ENCODE measurements at places on chromosomes 3 and 15.

DNA sequence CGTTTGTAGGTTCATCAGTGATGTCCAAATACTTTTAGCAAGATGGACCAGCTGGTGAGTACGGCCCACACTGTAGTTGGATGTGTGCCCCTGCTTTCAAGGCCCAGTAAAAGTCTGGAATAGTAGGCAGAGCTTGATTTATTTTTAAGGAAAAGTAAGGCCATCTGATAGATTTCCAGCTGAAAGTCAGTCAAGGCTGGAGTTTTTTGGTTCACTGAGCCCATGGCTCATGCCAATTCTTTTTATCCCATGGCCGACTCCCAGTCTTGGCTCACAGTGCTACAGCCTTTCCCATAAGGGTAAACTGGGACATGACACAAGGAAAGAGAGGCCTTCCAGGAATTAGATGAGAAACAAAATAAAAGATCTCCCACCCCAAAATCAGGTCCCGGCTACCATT is 13.5 kb downstream of the CCDC80 start:
- no peak for DNase-seq

- DNase-seq = no peak
Observed at GRCh38 chr3:159025733-159026132, 223.9 kb downstream of the MFSD1 start.

DNA sequence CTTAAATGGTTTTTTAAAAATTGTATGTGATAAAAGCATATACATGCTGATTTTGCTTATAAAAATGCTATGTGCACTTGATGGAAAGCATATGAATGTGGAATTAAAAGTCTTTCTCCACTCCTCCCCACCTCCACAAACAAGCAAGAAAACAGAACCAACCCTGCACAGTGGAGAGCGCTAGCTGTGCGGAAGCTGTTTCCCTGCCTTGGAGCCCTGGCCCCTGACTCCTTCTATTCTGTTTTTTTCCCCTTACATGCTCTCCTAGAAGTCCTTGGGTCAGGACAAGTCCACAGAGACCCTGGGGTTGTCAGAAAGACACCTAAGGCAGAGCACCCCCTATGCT is 64.2 kb downstream of the BOC start:
- no peak for DNase-seq

- no peak for DNase-seq
Observed at GRCh38 chr15:51403072-51403878, 61.8 kb downstream of the GLDN start.

- DNase-seq = no peak
Observed at GRCh38 chr15:55993804-55994560, 570 bp upstream of the NEDD4 start.

DNA sequence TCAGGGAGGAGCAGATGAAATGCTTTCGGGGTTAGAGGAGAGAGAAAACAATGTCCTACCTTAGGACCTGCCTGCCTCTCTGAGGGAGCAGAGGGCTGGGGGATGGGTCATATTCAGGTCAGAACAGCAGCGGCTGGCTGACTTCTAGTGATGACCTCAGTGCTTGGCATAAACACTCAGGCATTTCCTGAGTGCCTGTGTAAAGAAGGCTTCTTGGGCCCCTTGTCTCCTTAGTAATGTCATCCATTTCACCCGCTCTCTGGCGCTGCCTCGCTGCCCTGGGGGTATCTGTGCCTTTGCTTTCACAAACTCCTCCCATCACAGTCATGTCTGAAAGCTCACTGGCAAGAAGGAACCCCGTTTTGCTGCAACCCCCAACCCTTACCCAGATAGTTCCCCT is 82.9 kb upstream of the GSK3B start:
- no peak for DNase-seq

DNA sequence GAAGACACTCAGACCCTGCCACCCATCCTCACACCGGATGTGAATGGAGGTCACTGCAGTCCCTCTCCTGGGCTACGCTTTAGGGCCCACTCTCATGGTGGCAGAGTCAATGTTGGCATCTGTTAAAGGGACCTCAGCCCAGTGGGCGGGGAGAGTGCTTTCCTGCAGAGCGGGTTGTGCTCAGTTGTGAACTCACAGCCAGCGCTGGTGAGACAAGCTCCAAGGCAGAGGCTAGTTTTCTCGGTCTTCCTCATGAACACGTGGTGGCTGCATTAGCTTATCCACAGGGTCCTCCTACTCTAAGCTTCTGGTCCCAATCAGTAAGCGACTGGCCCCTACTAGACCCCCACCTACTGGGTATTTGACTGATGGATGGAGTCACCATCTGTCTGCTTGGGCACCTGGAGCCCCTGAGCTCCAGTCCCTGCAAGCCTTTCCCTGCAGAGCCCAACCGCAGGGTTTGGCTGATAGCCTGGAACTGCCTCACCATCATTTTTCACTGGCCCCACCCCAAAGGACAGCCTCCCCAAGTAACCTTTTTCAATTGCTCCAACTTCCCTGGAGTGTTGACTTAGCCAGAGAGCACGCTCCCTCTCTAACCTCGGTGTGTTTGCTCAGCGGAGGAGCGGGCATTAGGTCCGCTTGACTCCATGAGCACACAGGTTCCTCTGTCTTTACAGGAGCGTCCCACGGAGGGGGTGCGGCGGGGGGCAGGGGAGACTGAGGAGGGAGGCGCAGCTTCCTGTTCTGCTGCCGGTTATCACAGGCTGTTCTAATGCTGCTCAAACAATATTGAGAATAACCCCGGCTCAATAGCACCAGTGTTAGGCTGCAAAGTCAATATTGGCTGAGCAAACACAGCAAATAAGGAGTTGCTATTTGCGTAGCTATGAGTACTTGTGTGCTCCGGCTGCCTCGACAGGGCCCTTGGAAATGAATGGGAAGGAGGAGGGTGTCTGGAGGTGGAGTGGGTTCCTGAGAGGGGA is 141.7 kb downstream of the RPLP1 start:
- no peak for DNase-seq

GRCh38 chr3:190266913-190267290 is 55.3 kb downstream of the CLDN1 start:
- no peak for DNase-seq

- DNase-seq = no peak
Observed at GRCh38 chr3:188077160-188077799, 76.7 kb upstream of the LPP start.

- no peak for DNase-seq
Observed at GRCh38 chr3:105837143-105837740, 31.6 kb downstream of the CBLB start.

- DNase-seq = no peak
Observed at GRCh38 chr3:153291059-153291685, 129.1 kb downstream of the RAP2B start.

DNA sequence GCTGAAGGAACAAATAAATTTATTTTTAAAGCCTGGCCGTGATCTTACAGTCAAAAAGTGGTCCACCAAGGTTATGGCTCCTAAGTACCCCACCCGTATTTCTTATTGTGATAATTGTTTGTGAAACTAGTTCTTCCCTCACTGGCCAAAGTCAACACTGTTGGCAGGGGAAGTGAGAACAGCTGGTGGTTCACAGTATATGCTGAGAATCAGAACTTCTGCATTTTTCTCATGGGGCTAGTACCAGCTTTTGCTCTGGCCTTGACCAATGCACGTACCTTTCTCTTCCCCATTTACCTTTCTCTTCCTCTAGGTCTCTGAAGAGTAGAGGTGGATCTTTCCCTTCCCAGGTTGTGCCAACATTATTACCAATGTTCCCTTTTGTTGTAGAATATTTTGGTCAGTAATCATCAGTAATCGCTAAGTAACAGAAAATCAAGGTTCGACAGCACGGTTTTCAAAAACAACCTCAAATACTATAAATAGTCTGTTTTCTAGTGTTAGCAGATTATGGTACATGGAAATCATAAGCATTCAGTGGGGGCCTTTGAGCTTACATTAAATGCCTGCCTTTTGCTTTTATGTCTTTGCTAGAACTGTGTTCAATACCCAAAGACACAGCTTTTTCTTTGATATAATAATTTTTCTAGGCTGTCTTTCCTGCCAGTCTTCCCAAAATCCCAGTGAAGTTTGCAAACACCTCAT is 268.0 kb downstream of the LPP start:
- no peak for DNase-seq

DNA sequence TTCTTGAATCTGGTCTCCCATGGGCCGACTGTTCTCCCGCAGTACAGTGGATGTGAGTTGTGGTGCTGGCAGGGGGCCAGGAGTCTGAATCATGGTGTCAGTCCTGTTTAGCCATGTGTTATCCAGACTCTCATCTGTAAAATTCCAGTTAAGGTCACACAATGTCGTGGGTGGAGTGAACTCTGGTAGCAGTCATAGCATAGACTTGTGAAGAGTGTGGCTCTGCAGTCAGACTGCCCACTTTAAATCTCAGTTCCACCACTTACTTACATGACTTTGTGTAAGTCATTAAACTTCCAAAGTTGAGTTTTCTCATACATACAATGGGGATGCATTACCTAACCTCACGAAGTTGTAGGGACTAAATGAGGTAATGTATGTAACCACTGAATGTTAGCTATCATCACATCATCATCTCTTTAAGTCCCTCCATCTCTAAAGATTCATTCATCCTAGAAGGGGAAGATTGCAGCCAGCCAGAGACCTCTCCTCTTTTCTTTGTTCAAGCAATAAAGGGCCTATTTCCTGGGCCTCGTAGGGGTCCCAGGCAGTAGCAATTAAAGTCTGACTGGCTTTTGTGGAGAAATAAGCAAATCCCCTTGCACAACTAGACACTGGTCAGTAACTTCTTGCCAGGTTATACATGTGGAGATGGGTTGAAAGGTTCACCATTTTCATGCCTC is 93.9 kb downstream of the PCCB start:
- DNase-seq = no peak

- no peak for DNase-seq
Observed at GRCh38 chr15:78509726-78510312, 2.4 kb downstream of the HYKK start.

- no peak for DNase-seq
Observed at GRCh38 chr15:67510597-67511190, 10.2 kb upstream of the C15orf61 start.

GRCh38 chr3:194205675-194206133 is 69.8 kb downstream of the HES1 start:
- DNase-seq = no peak
